Hindlimb muscle (tissue), 1 donor: ENCODE measurements at places on chromosomes 11 and 22.

- no peak for DNase-seq
These were observed 26.7 kb upstream of the FBLN1 start for GRCh38 chr22:45475851-45476514.

DNA sequence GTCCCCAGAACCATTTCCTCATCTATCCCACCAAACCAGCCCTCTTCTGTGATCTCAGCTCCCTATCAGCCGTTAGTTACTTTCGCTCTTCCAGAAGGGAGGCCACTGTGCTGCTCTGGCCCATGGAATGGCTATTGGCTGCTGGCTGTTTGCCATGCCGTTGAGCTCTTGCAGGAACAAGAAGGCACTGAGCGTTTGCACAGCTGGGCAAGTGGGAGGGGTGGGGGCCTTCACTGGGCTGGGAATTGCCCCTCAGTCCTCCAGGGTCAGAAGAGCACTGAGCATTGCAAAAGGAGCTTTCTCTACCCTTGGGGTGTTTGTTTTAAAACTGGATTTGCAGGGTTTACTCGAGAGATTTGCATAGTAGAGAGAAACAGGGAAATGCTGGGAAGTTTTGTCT lies 129.0 kb upstream of the PARVA start:
- DNase-seq: no peak

GRCh38 chr11:10655943-10656576 lies 37.5 kb downstream of the IRAG1 start:
- DNase-seq: no peak

DNA sequence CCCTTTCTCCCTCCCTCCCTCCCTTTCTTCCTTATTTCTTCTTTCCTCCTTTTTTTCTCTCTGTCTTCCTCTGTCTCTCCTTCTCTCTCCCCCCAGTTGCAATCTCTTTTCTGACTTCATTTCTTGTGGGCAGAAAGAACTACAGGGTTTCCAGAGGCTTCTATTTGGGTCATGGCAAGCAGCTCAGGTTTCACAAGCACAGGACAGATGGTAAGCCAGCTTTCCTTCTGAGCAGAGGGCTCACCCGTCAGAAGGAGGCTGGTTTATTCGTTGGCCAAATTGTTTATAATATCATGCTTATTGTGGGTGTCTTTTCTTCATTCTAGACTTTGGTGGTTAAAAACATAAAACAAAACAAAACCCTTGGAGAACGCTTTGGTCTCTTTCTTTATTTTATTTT lies 58.9 kb upstream of the CLMP start:
- no peak for DNase-seq

DNA sequence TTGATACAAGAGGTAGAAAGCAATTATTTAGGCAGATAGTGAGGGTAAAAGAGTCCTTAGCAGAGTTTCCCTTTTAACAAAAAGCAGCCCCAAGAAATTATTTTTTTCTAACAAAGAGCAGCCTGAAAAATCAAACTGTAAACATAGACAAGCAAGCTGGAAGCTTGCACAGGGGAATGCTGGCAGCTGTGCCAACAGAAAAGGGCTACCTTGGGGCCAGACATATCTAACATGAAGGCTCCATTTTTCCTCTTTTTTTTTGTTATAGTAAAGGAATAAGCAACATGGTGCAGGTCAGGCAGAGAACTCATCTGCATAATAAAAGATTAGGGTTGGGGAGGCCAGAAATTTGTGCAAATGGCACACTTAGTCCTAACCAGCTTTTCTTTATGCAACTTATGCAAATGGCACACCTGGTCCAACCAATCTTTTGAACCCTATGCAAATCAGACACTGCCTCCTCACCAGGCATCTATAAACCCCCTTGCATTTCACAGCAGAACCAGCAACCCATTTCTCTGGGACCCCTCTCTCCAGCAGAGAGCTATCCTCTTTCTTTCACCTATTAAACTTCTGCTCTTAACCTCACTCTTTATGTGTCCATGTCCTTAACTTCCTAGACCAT lies 41.8 kb downstream of the PDGFD start:
- DNase-seq: no peak

GRCh38 chr11:31690041-31690440 lies 121.1 kb downstream of the PAX6 start:
- no peak for DNase-seq

- DNase-seq: no peak
These were observed 29.2 kb downstream of the A4GALT start for GRCh38 chr22:42691440-42691839.

GRCh38 chr22:23414727-23415489 lies 165.2 kb downstream of the IGLL1 start:
- DNase-seq: no peak
